NCI-H446 (cell line): ENCODE measurements at places on chromosomes 7 and 10.

DNA sequence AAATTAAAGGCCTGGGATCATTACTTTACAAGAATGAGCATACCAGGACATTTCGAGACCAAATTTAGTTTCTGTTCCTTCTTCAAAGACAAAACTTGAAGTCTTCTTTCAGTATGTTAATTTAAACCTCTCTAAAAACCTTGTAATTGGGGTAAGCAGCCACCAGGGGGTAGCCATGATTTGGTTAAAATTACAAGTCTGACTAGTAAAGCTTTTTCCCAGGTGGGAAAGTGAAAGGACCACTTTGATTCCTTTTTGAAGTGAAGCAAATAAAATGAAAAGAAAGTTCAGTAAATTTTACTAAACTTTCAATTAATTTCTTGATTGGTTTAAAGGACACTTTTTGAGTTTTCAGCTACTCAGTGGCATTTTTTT, 294.3 kb downstream of the BBS9 start:
- DNase-seq: no peak

DNA sequence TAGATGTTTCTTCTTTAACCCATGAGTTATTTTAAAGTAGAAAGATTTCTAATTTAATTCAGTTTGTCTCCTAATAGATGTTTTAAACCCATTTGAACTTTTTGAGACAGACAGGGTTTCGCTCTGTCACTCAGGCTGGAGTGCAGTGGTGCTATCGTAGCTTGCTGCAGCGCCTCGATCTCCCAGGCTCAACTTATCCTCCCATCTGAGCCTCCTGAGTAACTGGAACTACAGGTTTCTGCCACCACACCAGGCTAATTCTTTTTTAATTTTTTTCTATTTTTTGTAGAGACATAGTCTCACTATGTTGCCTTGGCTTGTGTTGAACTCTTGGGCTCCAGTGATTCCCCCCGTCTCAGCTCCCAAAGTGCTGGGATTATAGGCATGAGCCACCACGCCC, 53.0 kb upstream of the RAB18 start:
- no peak for DNase-seq

- DNase-seq: no peak
These were observed 26.3 kb upstream of the WDFY4 start for GRCh38 chr10:48658243-48658974.

DNA sequence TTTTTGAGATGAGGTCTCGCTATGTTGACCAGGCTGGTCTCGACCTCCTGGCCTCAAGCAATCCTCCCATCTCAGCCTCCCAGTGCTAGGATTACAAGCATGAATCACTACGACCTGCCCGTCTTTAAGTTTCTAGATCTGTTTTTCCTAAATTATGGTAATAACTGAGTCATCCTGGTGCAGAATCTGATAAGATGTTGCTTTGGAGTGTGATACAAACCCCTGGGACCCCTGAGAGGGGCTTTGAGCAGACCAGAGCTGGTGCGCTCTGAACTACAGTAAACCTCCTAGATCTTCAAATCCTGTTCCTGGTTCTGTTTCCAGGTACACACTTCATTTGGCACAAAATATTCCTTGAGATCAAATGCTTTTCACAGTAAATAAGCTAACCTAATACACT, 34.2 kb downstream of the RPP38 start:
- no peak for DNase-seq

GRCh38 chr10:118445535-118445934, 103.4 kb upstream of the FAM204A start:
- DNase-seq: no peak

DNA sequence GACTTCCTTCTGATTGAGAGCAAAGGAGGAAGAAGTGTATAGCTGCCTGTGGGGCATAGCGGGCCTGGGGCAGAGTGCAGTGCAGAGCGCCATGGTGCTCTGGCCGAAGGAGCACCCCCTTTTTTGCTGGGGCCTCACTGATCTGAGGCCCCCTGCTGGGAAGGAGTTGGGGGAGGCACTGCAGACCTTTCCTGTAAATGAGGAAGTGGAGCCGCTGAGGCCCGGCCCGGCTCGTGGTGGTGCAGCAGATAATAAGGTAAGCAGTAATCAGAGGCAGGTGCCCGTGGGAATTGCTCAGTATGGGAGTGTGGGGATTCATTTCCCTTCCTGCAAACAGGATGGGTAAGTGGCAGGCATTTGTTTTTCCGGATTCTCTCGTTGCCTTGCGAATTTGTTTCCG, 373.7 kb upstream of the MKI67 start:
- DNase-seq: no peak

DNA sequence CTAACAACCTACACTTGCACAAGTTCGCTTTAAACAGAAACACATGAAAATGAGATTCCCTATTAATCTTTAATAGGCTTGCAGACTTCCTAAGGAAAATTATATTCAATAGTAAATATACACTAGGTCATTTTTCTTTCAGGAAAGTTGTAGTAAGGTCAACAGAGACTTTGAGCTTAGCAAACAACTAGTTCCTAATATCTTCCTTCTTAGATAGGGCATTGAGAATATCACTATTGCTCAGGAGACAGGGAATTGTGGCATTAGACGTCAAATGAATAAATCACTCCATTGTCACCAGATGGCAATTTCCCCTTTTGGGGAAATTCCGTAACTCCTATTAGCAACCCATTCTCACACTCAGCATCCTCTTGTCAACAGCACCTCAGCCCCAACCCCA, 164.9 kb downstream of the GFRA1 start:
- no peak for DNase-seq

- DNase-seq: no peak
These were observed 44.8 kb downstream of the AKR1B1 start for GRCh38 chr7:134414109-134414508.

DNA sequence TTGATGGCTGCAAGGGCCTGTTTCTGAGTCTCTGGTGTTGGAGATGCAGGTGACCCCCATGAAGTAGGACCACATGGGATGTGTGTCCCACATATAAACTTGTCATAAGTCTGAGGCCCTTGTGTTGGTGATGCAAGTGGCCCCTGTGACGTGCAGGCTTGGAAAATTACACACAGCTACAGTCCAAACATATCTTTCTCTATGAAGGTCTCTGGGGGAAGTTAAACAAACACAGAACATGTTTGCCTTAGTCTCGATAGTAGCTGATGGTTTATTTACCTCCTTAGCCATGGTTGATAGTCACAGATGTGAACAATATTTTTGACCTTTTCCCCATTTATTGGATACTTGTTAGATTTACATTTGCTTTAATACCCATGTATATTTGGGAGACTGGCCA, 64.7 kb downstream of the ADCY1 start:
- DNase-seq: no peak

DNA sequence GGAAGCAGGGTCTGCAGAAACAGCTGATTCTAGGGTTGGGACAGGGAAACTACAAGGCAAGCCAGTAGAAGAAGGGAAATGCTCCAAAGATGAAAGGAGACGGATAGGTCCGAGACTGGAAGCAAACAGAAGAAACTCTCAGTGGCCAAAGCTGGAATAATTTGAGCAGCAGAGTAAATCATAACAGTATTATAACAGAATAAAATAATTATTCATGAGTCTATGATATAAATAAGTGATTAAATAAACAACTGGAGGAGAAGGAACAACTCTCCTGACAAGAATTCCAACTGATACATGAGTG, 27.6 kb downstream of the EZH2 start:
- DNase-seq: no peak

GRCh38 chr7:150744041-150744656, 6.9 kb downstream of the GIMAP5 start:
- DNase-seq: no peak

GRCh38 chr10:69411476-69411875, 5.2 kb downstream of the TACR2 start:
- DNase-seq: no peak

GRCh38 chr10:19468413-19468812, 347.8 kb upstream of the PLXDC2 start:
- DNase-seq: no peak

DNA sequence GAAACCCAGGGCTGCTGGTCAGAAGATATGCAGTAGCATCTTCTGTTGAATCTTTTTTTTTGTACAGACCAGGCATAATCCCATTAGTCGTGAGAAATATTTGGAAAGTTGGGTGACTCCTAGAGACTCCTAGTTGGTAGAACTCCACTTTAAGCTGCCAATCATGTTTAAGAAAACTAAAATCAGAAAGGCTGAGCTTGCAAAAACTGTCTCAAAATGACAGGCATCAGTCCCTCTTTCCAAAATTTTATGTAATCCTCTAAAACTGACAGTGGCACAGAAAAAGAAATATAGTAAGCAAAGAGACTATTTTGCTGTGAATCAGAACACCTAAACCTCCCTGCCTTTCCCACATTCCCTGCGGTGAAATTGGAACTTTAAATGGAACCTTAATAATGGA, 568.5 kb downstream of the CCSER2 start:
- DNase-seq: no peak

GRCh38 chr10:86048973-86049372, 317.6 kb downstream of the GRID1 start:
- no peak for DNase-seq

DNA sequence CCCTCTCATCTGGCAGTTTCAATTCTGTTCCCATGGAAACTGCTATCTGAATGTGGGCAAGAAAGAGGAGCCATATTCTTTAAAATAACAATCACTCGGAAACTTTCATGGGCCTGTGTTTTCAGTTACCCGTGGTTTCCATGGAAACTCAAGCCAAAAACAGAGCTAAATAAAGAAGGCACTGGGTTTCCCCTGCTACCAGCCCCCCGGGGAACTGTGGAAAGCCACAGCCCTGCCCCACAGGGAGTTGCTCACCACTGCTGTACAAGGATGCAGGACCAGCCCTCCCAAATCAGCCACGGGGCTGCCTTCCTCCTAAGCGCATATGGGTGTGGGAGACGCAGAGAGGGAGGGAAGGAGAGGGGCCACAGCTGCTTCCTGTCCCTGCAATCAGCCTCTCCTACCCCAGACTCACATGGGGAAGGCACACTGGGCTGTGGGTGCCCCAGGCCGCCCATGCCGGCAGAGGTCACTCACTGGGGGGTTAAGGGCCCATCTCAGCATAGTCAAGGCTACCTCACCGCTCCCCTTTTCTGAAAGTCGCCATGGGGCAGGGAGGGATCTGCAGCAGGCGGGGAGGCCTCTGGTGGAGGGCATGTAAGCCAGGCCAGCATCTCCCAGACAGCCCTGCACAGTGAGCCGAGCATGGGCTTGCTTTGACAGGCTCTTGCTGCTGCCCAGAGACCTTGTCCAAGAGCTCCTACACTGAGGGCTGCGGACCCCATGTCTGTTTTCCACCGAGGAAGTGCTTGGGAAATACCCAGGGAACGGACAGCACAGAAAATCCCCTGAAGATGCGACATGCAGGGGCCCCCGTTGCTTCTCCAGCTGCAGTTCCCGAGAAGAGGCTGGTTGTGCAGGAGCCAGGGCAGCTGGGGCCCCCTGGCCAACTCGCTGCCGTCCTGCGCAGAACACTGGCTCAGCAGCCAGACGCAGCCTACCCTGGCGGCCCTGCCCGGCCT, 157.3 kb upstream of the PPP2R2D start:
- DNase-seq: no peak

- DNase-seq: no peak
These were observed 94.6 kb downstream of the FANK1 start for GRCh38 chr10:125990974-125991373.

DNA sequence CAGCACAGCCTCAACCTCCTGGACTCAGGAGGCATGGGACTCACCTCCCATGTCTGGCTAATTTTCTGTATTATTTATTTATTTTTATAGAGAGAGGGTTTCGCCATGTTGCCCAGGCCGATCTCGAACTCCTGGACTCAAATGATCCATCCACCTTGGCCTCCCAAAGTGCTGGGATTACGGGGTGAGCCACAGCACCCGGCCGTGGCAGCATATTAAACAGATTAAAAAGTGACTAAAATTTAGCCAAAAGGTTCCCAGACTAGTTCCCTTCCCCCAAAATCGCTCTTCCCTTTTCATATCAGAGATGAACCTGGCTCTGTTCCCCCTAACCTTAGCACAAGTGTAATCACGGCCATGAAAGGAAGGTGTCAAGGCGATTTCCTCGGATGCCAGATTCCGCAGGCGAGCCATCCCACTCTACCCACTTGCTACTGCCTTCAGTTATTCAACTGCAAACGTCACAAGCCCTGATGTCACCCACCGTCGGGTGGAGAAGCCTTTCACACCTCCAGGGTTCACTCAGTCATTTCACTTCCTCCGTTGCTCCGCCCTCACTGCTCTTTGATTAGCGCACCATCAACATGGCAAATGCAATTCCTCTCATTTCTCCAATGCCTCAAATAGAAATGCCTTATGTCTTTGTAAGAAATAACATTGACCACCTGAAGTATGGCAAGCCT, 104.7 kb upstream of the RHEB start:
- DNase-seq: no peak

DNA sequence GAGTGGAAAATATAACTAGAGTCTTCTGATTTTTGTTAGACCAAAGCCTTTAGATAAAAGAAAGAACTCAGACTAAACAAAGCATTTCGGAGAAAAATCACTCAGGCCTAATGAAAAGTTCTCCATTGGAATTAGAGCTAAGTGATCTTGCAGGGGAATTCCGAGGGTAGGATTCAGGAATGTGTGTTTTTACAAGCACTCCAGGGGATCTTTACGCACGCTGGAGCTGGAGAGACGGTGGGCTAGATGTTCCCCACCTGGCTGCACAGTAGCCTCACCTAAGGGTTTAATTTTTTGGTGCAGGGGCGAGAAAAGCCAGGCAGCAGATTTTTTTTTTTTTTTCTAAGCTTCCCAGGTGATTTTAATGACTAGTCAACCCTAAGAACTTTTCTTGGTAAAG, 7.9 kb upstream of the PAPSS2 start:
- no peak for DNase-seq

DNA sequence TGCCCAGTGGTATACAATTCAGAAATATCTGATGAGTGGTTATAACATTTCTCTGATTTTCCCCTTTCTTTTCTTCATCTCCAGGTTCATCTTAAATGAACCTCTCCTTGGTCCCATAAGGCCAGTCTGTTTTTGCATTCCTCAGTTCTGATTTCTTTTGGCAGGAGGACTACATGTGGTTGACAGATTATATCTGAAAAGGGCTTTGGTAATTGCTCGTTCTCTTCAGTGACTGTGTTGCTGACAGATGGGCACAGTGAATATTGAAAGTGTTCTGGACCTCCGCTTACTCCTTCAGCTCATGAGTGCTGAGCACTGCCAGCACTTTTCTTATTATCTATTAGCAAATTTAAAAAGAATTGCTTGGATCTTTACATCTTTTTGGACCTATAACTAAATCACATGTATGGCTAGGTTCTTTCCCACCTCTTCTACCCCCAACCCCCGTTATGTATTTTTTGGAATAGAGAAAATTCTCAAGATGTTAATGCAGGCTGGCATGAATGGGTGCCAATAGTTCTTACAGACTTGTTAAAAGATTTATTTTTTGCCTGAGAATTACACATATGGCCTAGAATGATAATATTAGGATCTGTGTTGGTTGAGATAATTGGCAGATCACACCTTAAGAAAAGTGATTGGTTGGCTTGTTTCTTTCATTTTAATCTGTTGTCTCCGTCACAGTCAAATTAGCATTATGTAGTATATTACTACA, 323.0 kb downstream of the EXOC4 start:
- peak; percentile 88 for DNase-seq

- no peak for DNase-seq
These were observed 148.7 kb downstream of the MYOF start for GRCh38 chr10:93333278-93333978.

GRCh38 chr10:61609701-61610100, 53.0 kb upstream of the CABCOCO1 start:
- no peak for DNase-seq

- no peak for DNase-seq
These were observed 287.2 kb downstream of the HGF start for GRCh38 chr7:81482600-81483186.
